ENCODE measurements at places on chromosomes 7 and 10. TPM values are rescaled to one million over a fixed set of nuclear protein-coding genes. Genes with fewer than 3 reads are reported as not detected.

DNA sequence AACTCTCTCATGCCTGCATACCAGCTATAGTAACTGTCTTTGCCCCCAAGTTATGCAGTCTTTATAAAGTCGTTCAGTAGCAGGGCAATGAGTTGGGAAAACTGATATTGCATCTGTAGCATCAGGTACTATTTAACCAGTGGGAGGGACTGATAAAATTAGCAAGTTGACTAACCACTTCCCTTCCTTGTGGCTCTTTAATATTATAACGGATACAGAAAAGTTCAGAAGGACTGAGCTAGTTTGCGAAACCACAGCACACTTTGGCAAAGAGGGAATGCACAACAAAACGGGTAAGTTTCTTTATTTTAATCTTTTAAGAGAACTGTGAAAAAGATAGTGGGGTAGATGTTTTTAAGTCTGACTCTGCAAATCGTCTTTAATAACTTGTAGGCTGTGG, 205.3 kb upstream of the HDAC9 start:
- no peak for DNase-seq

DNA sequence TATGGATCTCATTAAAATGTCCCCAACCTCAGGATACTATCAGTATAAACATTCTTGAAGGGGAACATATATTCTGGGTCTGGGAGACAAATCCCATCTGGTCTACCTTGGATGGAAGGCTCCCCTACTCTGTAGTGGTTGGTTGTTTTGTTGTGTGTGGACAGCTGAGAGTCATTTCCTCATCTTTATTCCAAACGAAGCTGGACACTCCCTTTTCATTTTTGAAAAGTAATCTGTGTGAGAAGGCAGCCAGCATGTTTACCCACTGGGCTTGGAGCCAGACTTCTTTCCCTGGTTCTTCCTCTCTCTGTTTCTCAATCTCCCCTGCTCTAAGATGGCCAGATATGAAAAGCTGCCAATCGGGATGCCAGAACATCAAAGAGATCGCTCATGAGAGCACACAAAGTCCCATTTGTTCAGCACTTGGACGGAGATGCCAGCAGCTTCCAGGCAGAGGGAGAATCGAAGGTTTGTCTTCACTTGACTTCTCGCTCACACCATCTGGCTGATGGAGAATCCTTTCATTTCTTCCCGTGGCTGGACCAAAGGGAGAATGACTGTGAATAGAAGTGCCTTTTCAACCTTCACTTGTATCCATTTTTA, 108.1 kb upstream of the AGR3 start:
- peak; percentile 95 for DNase-seq

GRCh38 chr7:116111475-116111874, 80.9 kb upstream of the TFEC start:
- no peak for DNase-seq

AKR1E2 gene
- 10.3 TPM for total RNA-seq

DNA sequence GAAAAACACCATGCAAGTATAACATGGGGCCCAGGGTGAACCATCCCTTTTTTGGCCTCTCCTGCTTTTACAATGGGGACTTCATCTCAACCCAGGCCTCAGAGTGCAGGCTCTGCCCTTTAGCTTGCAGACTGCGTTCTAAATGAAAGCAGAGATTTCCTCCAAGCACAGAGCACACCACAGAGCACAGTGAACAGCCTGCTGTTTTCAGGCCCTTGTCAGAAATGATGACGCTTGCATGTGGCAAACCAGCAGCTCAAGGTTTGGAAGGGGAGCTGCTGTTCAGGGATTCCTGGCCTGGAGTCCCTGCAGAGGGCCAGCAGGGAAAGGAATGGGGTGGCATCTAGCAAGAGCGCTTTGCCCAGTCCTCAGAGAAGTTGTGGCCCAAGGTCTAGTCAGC, 167.3 kb upstream of the CDCA7L start:
- no peak for DNase-seq

DNA sequence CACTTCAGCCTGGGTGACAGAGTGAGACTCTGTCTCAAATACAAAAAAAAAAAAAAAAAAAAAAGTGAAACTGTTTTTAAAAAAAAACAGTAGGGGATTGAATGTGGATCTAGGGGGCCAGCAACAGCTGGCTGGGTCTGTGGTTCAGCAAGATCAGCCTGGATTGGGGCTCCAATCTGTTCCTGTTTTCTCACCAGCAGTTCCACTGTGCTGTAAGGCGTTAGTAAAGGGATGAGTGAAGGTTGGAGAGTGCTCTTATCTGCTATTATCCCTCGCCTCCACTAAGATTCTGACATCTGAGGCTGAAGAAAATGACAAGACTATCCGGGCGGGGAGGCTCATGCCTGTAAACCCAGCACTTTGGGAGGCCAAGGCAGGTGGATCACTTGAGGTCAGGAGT, 41.6 kb upstream of the GTF2IRD1 start:
- DNase-seq: no peak

DNA sequence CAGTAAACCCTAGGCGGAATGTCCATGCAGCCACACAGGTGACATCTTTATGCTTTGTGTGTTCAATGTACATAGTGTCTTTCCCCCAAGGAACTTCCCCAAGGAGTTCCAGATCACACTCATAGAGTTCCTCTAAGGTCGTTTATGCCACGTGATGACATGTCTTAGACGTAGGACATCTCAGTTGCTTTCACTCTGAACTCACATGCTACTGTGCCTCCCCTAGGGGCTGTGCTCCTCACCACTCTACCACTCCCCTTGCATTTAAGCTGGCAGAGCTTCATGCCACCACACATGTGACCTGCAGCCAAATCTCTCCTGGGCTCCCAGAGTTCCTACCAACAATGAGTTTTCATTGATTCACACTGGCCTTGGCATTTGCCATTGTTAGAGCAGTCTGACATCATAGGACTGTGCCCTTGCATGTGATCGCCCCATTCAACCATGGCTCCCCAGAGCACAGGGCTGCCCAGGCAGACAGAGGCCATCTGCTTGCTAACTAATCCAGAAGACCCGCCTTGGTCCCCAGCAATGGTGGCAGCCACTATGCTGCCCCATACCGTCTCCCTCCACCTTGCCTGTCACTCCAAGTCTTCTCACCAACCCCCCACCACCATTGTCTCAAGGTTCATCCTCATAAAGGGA, 95.3 kb upstream of the MACROH2A2 start:
- DNase-seq: no peak

DNA sequence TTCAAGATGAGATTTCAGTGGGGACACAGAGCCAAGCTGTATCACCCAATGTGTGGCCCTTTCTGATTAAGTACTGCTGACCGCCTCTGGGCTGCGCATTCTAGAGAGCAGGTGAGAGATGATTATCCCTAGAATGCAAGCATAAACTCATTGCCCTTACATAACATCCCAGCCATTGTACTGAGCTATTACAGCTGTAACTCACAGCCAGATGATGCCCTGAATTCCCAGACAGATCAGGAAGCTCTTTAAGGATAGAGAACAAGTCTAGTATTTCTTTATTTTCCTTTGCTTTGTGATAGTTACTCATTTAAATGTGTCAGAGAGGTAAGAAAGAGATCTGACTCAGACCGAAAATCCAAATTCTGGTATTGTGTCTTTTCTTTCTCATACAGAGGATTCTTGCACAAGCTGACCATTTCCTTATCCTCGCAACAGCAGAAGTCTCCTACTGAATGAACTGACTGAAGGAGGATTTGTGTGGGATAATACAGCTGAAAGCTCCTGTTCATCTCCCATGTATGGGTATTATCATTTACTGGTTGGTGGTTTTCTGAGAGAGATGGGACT, 58.4 kb downstream of the ZNF22 start:
- DNase-seq: no peak

GRCh38 chr10:24207341-24207740, 1.6 kb upstream of the KIAA1217 start:
- no peak for DNase-seq

H2BK1 gene
- not detected for total RNA-seq

DNA sequence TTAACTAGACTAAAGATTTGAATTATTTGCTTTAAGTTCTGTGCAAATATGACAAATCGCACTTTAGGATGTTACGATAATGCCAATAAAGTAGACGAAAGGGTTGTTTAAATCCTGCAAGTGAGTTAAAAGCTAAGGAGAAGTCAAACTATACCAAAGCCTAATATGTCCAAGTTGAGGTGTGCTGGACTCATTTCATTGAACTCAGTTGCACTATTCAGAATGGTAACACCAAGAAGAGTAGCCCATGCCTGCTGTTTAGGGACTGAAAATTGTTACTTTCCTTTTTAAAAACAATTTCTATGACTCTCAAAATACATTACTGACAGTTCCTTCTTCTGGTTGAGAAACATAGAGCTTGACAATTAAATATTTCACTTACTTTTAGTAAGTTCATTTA, 766.3 kb downstream of the DNAJB9 start:
- no peak for DNase-seq

SPDYE16 gene
- 1.3 TPM for total RNA-seq

- DNase-seq: no peak
These were observed 103.9 kb upstream of the POT1 start for GRCh38 chr7:125033506-125033905.

GRCh38 chr7:6636741-6637543, at the start of gene ZNF316:
Gene ZNF316 (plus strand): TSS chr7:6637318. CDS start chr7:6642410, 5,092 bp downstream.
- peak; percentile 69 for DNase-seq

DNA sequence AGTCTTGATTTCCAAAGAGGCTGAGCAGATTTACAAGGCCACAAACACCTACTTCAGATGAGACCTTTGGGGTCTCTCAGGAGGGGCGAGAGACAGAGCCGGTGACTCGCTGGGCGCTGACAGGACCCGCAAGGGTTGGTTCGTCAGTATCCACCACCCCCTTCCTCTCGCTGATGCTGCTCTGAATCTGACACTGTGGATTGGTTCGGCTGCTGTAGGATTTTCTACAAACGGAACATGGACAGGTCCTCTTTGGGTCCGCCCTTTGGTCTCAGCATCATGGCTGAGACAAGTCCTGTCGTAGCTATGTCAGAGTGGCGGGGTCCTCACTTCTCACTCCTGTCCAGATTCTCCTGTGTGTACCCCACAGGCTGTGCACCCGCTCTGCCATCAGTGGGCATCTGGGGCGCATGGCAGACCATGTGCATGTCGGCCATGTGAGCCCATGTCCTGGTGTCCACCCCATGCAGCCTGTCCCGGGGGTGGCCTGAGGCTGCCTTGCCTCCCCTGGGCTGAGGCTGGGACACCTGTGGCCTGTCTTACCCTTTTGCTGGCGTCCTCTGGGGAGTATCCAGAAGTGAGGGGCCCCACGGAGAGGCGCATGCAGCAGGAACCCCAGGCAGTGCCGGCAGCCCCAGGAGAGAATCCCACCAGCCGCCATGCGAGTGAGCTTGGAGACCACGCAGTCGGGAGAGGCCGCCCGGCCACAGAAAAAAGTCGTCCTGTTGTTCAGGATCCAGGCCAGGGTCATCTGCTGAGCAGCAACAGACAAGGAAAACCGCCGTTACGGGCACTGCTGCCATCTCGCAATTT, 21.6 kb upstream of the FAM20C start:
- no peak for DNase-seq

CRHR2 gene
- total RNA-seq: 0.34 TPM

FAM25C gene
- total RNA-seq: not detected

PPP1R17 gene
- total RNA-seq: not detected
